ENCODE measurements at places on chromosomes 1 and 21.
A peak's percentile ranks its signal among the peaks of the same experiment; 100 is the strongest.

- no peak for DNase-seq
These were observed 7.7 kb downstream of the PM20D1 start for GRCh38 chr1:205842229-205842628.

DNA sequence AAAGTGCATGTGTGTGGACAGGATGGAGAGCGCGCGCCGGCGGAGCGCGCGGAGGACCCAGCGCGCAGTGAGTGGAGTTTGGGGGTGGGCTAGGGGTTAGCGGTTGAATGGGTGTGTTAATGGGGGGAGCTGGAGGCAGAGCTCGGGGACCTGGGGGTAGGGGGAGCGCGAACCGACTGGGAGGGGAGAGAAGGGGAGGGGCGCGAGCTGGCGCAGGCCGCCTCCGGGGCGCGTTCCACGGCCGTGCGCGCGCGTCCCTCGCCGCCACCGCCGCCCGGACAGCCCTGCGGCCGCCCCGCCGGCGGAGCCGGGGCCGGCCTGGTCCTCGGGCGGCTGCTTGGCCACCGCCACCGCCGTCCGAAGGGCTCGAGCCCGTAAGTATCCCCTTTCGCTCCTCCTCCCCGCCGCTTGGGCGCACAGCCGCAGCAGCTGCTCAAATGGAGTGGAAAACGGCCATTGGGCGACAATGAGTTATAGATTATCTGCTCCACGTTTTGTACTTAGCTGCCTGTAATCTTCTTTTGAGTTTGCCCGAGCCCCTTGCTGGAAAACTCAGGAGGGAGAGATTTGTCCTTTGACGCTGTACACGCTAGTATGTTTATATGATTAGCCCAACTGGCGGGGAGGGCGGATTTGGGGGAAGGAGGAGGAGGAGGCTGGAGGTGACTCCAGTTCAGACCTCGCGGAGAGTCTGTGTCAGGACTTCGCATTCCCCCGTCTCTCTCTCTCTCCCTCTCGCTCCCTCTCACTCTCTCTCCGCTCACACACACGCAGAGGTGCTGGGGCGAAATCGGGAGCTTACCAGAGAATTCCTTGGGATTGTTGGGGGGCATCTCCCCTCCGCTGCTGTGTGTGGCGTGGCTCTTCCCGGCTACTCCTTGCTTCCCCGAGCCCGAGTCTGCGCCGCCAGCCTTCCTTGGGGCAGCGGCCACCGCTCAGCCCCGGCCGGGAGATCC lies at the start of gene ADGRL2:
Gene ADGRL2, plus strand, starts transcription at position 240 of the 956 bp plus-strand sequence. CDS start 36,051 bp downstream, outside the sequence.
- no peak for DNase-seq

DNA sequence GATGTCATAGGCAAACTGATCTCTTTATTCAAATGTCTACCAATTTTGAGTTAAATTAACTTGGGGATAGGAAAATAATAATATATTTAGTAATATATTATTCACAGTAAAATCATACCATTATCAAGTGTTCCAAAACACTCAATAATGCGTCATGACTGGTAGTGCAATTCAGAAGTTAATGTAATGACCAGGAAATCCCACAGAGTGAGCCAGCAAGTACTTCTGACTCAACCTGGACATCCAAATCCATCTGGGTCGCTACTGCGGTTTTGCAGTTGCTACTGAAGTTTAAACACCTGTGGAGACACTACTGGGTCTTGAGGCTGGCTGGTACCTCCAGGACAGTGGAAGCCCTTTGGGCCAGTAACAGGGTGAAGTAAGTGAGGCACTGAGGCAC lies 44.8 kb downstream of the DPYD start:
- DNase-seq = no peak

- DNase-seq = no peak
These were observed 66.3 kb upstream of the ZBTB18 start for GRCh38 chr1:243984788-243985187.

GRCh38 chr1:200949626-200950025 lies 54.9 kb downstream of the INAVA start:
- DNase-seq = no peak

DNA sequence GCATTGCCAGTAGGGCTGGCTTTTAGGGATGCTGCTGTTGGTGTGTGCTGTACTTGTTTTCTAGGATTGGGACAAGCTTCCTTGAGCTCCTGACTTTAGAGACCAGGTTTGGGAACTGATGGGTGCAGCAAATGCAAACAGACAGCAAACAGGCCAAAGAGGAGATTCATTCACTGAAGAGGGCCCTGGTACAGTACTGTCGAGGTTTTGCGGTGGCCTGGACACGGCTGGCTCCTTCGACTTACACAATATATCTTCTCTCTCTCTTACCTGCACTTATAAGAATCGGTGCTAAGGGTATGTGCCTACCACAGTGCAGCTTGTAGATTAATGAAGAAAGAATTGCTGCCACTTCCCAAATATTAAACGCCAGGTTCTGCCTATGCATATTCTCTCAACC lies 44.6 kb downstream of the ATP1A1 start:
- no peak for DNase-seq

DNA sequence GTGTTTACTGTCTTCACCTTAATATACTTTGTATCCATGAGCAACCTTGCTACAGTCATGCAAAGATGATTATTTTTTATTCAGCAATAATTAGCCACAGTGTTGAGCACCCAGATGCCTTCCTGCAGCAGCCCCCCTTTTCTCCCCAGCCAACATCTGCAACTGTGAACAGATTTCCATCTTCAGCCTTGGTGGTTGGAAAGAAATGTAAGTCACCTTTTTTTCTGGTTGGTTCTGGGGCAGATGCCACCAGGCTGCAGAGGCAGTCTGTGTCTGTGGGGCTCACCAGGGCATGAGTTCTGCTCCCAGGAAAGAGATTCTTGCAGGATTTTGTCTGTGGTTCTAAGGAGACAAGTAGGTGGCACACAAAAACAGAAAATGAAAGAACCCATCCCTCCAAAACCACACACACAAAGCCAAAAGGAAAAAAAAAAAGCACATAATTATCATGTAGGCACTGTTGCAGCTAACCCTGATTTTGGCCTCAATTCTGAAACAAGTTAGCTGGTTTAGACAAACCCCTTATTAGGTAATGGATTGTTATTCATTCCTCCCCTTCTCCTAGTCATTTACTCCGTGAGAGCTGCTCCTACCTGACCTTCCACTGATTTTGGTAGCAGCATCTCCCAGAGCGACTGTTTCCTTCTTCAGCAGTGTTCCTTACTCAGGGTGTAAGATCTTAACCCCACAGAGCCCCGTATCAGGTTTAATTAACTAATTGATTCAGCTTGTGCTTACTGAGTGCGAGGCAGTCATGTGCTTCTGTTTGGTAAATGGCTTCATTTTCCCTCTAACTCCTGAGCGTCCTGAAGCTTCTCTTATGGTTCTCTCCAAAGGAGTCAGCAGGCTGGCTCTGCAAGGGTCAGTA lies 36.5 kb downstream of the GALNT2 start:
- no peak for DNase-seq

DNA sequence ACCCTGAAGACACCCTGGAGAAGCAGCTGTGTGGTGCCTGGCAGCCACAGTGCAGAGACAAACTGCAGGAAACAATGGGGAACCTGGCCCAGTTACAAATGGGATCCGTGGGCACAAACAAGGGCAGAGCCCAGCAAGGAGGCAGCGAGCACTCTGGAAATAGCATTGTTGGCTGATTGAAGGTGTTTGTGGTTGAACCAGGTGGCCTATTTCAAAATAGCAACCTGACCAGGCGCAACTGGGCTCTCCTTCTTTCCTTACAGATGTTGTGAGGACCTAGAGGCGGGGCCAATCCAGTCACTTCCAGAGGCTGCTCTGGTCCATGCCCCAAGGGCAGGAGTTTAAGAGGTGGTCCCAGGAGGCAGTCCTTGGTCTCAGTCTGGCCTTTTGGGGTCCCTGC lies 21.7 kb upstream of the ZBTB21 start:
- DNase-seq = no peak

- no peak for DNase-seq
These were observed 51.8 kb downstream of the ST6GALNAC5 start for GRCh38 chr1:76919085-76919484.

DNA sequence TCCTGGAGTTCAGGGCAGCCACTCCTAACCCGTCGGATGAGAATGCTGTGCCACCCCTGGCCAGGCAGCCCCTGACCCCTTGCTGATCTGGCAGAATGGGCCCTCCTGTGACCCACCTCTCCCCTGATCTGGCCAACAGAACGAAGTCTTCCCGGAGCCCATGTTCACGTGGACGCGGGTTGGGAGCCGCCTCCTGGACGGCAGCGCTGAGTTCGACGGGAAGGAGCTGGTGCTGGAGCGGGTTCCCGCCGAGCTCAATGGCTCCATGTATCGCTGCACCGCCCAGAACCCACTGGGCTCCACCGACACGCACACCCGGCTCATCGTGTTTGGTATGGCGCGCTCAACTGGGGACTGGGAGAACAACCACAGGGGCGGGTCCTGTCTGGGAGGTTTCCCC lies 104.1 kb upstream of the KLHDC7A start:
- no peak for DNase-seq

- DNase-seq = no peak
These were observed 1.4 kb upstream of the S100A4 start for GRCh38 chr1:153546796-153547559.

- peak; percentile 11 for DNase-seq
These were observed 6.6 kb downstream of the NID1 start for GRCh38 chr1:236058141-236058934.

DNA sequence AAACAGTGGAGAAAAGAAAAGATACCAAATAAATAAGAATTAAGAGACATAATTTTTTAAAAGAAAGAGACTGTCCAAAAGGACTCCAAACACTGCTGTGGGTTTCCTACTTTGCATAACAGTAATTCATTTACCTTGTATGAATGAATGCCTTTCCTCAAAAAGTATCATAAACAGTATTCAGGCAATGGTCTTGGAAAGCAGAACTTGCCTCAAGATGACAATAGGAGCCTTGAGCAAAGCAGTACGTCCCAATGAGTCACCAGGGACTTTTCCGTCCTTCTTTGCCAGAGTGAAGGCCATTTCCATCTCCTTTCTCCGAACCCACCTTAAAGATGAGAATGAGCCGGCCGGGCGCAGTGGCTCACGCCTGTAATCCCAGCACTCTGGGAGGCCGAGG lies 186.4 kb downstream of the ZBTB18 start:
- no peak for DNase-seq

DNA sequence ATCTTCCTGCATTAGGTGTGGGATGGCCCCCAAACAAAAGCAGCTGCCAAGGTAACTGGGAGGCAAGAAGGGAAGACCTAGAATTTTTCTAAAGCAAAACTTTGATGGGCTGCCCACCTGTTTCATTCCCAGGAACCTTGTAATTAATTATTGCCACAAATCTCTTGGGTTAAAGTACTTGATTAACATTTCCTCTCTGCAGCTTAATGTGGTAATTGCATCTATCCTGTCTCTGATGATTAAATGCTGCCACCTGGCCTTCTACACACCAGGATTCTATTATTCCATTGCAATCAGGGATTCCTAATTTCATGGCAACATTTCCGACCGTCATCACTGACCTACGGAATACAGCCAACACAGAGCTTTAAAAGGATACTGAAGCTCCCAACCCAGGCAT lies 68.3 kb upstream of the RC3H1 start:
- DNase-seq = no peak

- DNase-seq = no peak
These were observed 39.1 kb upstream of the FOXO6 start for GRCh38 chr1:41322101-41322661.

DNA sequence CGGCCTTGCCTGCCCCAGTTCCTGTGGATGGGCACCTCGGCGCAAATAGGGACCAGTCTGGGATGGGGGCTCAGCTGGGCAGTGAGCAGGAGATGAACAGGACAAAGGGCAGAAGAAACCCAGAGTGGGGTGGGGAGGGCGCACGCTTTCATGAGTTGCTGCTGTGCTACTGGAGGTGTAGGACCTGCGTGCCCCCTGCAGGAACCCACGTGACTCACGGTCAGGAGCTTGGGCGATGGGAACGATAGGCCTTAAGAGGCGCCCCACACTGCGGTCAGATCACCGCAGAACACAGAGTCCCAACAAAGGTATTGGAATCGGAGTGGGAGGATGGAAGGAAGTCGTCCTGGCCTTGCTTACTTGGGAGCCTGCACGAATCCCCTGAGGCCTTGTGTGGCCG lies 17.2 kb downstream of the PRDM15 start:
- DNase-seq = no peak

GRCh38 chr1:119147661-119148090 lies 7.2 kb upstream of the WARS2 start:
- no peak for DNase-seq

GRCh38 chr1:20068722-20069121 lies 1.3 kb upstream of the PLA2G5 start:
- DNase-seq = no peak

DNA sequence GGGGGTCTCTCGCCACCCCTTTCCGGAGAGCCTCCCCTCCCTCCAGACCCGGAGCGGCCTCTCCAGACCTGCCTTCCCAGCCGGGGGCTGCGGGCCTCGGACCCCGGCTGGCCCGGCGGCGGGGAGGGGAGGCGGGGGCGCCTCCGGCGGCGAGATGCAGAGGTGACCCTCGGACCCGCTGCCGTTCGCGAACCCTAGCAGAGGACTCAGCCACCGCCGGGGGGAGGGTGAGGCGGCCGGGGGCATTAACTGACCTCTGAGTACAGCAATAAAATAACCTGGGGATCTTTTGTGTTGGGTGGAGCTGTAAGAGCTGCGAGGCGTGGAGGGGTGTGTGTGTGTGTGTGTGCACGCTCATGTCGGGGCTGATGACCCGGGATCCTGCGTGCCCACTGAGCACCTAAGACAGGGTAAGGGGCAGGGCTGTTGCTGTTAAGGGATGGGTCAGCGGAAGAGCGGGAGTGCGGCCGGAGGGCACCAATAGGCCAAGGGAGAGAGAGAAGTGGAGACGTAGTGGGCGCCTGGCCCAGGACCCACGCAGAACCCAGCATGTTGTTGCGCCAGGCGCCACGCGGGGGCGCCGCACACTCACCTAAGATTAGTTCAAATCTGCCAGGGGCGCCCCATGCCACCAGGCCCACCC lies 6.3 kb downstream of the HAPLN2 start:
- peak; percentile 59 for DNase-seq

DNA sequence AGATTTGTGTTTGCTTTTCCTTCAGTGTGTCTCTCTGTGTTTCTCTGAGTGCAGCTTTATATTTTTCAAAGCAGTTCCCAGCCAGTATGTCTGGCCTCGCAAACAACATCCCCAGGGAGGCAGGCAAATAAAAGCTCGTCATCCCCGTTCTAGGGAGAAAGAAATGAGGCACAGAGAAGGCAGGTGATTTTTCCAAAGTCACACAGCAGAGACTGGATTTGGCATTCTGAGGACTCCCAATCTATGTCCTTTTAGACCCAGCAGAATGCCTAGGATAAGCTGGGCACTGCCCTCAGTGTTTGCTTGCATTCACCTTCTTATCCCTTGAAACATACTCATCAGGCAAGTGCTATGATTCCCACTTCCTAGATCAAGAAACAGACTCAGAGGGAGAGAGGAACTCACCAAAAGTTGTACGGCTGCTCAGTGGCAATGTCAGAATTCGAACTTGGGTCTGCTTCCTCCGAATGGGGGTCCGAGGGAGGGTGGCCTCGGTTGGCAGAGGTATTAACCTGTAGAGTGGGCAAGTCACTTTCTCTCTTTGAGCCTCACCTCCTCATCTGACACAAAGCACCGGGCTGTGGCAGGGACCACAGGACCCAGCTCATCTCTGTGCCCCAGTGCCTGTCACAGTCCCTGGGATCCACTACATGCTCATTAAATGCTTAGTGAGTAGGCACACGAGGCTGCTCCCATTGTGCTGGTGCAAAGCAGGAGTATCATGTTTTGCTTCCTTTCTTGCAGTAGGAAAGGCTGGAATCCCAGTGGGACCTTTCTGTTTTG lies 4.2 kb downstream of the RAP1GAP start:
- no peak for DNase-seq
